ENCODE measurements at places on chromosomes 2 and 18. TPM values are rescaled to one million over a fixed set of nuclear protein-coding genes. Genes with fewer than 3 reads are reported as not detected.

Gene ACVR1C
- 1.1 TPM for total RNA-seq

Gene UBE2F
- total RNA-seq = 51.4 TPM

Gene PUM2
- 116 TPM for total RNA-seq

Gene TCF7L1
- 21.1 TPM for total RNA-seq

Gene MGAT4A
- total RNA-seq = 85.8 TPM

DNA sequence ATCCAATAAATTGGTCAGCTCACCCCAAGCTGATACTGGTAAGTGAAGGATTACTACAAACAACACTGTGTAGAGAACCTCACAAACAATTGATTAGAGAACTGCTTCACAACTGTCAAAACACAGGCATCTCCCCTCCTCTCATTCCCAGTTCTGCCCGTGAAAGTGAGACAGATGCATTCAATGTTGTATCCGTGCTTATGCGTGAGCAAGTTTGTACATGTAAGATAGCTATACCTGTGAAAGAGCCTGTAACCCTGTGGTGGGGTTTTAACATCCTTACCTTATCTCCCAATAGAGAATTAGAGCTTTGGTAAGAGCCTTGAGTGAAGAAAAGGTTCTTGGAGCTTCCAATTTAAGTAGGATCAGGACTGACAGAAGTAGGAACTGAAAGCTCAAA lies 9.1 kb downstream of the MARCHF4 start:
- no peak for DNase-seq

DNA sequence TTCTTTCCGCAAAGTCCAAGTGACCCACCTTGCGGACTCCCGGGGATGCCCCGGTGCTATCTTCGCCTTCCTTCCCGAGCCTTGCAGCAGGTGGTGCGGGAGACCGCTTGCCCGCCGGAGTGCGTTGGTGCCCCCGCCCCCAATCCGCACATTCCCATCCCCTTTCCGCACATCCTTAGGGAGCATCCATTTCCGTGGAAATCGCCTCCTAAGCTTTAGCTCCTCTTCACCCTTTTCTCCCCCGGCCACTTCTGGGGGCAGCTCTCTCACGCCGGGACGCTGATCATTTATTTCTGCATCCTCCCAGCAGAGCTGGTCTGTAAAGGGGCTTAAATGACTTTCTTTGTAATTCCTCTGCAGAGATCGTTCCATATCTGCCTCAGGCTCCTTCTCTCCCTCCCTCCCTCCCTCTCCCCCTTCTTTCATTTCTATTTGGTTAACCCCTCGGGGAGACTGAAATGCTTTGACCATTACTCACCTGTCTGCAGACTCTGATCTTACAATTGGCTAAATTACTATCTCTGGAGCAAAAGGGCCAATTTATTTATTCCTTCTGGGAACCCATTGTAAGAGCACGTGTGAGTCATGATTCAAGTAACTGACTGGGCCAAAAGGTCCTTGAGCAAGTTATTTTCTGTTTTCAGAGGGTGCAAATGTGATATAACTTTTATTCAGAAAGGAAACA lies 1.3 kb upstream of the LYPD1 start:
- DNase-seq = no peak

GRCh38 chr2:174246944-174247381 lies 1.4 kb downstream of the OLA1 start:
- no peak for DNase-seq

DNA sequence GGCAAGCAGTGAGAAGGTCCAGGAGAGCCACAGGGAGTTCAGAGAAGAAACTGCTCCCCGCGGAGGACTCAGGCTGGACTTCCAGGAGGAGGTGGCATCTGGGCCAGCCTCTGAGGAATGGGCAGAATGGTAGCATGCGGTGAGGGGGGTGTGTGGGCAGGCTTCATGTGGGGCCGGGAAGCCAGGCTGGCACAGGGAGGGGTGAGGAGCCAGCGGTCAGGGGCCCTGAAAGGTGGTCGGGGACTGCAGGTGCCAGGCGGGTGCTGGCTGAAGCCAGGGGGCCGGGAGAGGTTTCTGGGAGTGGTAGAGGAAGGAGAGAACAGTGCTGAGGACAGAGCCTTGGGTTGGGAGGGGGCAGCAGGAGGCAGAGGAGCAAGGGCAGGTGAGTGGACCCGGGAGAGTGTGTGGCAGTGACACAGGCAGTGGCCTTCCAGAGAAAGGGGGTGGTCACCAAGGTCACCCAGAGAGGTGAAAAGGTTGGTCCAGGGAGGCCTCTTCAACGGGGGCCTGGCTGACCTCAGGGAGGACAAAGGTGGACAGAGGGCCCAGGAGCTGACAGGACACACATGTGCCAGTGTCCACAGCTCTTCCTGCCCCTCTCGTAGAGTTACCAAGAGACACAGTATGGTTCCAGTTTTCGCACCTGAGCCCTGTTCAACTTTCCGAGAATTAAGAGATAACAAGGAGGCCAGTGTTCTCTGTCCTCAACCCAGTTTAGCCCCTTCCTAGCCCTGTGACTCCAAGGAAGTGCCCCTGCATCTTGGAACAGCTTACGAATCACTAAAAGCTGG lies 101.2 kb upstream of the ASB18 start:
- no peak for DNase-seq

DNA sequence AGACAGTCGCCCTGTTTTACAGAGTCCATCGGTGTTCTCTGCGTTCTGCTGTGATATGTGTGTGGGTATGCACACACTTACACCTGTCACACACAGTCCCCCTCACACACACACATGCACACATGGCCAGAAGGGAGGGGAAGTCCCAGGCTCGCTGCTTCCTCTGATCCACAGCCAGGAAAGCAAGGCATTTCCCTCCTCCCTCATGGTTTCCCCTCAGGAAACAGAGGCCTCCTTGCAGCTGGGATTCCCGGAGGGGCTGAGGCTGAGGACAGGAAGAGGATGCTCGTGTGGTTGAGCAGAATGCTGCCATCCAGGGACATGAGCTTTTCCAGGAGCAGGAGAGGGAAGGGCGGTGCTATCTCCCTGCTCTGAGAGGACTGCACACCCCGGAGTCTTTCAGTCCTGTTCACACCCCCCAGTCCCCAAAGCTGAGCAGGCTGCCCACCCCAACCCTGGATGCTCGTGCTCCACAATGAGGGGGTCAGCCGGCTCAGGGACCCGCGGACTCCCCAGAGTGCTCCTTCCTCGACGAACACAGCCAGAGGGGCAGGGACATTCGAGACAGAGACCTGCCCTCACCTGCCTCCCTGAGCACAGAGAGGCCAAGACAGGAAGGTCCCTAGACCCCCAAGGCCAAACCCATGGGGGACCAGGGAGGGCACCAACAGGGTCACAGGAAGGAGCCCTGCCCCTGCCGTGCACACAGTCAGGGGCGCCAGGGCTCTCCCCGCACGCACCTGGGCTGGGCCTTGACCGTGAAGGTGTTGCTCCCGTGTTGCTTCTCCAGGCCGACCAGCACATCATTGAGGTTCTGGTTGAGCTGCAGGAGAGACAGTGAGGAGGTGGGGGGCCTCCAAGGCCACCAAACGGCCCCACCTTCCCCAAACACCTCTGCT lies 45.3 kb downstream of the BIN1 start:
- DNase-seq = no peak

GRCh38 chr18:42925036-42925435 lies 190.4 kb downstream of the RIT2 start:
- no peak for DNase-seq

DNA sequence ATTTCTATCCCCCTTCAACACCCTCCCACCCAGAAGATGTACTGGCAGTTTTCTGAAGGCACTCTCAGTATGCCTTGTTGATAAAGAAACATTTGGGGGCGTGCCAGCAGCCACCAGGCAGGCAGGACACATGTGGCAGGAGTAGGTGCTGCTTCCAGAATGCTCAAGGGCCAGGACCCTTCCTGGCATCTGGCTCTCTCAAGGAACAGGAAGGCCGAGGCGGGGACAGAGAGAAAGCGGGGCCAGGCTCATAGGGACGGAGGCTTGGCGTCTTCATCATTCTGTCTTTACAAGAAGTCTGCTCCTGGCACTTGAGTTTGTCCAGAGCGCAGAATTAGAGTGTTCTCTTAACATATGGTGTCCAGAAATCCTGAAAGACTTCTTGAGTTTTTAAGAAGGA lies 121.6 kb downstream of the FAM210A start:
- no peak for DNase-seq

- DNase-seq = no peak
Observed at GRCh38 chr2:229084447-229084846, 186.6 kb downstream of the PID1 start.

DNA sequence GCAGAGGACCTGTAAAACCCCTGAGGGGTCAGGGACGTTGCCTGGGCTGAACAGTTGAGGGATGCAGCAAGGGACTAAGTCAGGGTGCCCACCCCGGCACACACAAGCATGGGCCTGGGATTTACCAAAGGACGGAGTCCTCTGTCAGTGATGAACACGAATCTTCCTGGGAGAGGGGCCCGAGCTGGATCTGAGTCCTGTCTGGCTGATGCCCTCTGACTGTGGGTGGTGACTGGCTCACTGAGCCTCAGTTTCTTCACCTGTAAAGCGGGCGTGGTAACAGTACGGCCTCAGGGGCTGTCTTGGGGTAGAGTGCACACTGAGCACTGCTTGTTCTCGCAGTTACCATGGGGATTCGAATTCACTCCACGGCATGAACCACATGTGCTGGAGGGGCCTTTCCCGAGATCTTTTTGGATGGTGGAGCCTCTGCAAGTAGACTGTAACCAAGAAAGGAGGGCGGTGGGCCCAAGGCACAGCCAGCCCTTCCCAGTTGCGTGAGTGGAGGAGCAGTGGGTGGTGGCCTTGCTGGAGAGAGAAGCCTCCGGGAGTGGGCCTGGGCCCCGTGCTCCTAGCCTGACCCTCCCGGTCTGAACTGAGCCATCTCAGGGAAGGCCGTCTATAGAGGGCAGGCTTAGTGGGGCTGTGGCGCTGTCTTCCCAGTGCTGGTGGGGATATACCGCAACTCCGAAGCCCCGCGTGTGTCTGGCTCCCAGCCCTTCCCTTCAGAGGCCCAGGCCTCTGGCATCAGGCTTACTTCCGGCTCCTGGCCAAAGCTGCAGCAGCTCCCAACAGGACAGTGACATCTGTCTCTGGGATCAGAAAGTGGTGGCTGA lies 130.8 kb upstream of the HS6ST1 start:
- peak; percentile 59 for DNase-seq

GRCh38 chr2:14256890-14257289 lies 375.6 kb upstream of the LRATD1 start:
- no peak for DNase-seq

DNA sequence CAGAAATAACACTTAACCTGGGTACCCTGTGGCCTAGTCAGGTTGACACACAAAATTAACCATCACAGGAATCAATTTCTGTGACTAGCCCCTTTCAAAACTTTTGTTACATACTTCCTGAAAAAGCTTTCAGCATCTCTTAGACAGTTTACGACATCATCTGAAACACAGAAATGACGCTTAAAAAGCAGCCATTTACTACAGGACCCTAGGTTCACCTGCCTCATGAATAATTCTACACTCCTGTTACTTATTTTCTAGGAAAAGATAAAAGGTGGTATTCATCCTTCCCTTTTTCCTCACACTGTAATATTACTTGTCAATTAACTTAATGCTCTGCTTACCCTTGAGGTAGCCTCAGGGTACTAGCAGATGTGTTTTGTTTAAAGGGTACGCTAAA lies 388.4 kb downstream of the IRS1 start:
- DNase-seq = no peak

Measured in upper lobe of right lung (tissue), 1 donor.